ENCODE measurements at places on chromosomes 5 and 9.
A peak's percentile ranks its signal among the peaks of the same experiment; 100 is the strongest.

- no peak for DNase-seq
Observed at GRCh38 chr5:174990909-174991308, 266.5 kb downstream of the MSX2 start.

DNA sequence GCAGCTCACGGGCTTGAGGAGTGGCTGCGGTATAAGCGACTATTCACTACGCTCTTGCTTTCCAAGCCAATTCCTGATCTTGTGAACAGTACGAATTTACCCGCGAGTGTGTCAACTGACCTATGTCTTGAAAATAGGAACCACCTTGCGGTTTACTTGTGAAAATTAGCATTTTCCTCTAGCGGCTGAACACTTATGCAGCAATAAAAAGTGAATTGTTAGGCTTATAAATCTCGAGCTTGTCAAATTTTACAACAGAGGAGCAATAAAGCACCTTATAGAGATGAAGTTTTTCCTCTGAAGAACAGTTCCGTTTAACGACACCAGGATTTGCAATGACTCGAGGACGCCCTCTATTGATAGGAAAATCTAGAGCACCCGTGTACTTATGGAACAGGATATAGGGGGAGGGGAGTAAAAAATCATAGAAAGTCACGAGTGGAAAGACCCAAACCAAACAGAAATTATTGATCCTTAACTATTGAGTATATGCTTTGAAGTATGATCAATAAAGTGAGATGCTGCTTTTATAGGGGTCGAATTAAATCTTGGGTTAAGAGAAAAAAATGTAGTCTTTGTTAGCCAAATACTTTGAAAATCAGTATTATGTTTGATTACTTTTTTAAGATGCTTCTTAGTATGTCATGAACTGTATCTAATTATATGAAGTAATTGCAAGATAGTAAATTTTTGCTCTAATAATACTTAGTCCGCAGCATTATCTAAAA is 1.9 kb upstream of the RGMB start:
- peak; percentile 92 for DNase-seq

- no peak for DNase-seq
Observed at GRCh38 chr5:93072831-93073459, 508.1 kb downstream of the NR2F1-AS1 start.

- DNase-seq, result no peak
Observed at GRCh38 chr9:87547671-87548081, 50.0 kb downstream of the DAPK1 start.

- DNase-seq, result no peak
Observed at GRCh38 chr5:147512659-147513379, 3.0 kb upstream of the DPYSL3 start.

GRCh38 chr9:94139672-94140417 is 55.6 kb downstream of the PTPDC1 start:
- DNase-seq, result no peak

DNA sequence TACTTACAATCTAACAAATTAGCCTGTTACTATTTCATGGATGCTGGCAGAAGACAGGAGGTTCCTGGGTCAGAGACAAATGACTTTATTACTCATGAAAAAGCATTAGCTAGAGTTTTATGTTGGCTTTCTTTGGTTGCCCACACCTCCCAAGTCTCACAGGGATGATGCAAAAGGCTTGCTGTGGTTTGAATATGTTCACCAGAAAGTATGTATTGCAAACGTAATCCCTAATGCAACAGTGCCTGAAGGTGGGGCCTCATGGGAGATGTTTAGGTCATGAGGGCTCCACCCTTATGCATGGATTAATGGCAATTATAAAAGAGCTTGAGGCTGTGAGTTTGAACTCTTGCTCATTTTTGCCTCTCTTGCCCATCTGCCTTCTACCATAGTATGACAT is 28.5 kb downstream of the DPYSL3 start:
- DNase-seq, result no peak

- DNase-seq, result no peak
Observed at GRCh38 chr5:149161850-149162249, 20.6 kb downstream of the ABLIM3 start.

DNA sequence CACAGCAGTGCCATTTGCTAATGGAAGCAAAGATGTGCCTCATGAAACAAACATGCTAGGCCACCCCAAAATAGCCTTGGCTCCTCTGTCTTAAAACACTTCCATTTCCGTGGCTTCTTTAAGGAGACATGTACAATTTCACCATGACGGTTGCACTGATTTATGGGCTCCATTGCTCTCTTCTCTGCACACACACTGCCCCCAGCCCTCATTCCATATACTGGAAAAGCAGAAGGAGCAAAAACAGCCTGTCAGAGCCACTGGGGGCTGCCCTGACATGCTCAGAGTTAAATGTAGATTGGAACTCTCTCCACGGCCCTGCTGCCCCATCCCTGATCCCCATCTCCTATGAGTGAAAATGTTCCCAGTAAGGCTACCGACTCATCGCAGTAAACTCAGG is 114.8 kb downstream of the ROR2 start:
- DNase-seq, result no peak

- no peak for DNase-seq
Observed at GRCh38 chr5:176362233-176362490, 598 bp upstream of the KIAA1191 start.

- DNase-seq, result no peak
Observed at GRCh38 chr9:121859646-121860045, 208.2 kb downstream of the DAB2IP start.

- no peak for DNase-seq
Observed at GRCh38 chr9:108994695-108995094, 18.6 kb downstream of the CTNNAL1 start.

- DNase-seq, result no peak
Observed at GRCh38 chr5:148961261-148962199, 101.3 kb downstream of the SH3TC2 start.

GRCh38 chr5:64775291-64775690 is 6.6 kb downstream of the CWC27 start:
- no peak for DNase-seq

All from Ammon's horn (tissue), 1 donor.